A549 treated with GW870086 at 1 μM for 4 hours (cell line): ENCODE measurements at places on chromosomes 6 and 20. TPM values are rescaled to one million over a fixed set of nuclear protein-coding genes. Genes with fewer than 3 reads are reported as not detected.

STX11 gene
- total RNA-seq = 1.9 to 2.8 TPM (median 2.1 TPM) in 5 replicates

BNIP5 gene
- total RNA-seq = 0.06 TPM in 1 of 5 replicates, not detected in the others

GRM1 gene
- total RNA-seq = 0.02 to 0.03 TPM (median 0.03 TPM) in 3 of 5 replicates, not detected in the others

YTHDF1 gene
- total RNA-seq = 42.2 to 51.0 TPM (median 50.3 TPM) in 5 replicates

WFDC10B gene
- not detected in 5 replicates for total RNA-seq

MEI4 gene
- not detected in 5 replicates for total RNA-seq

KCNQ2 gene
- 0.58 to 0.93 TPM (median 0.67 TPM) in 5 replicates for total RNA-seq
